ENCODE measurements at places on chromosomes 16 and 17. TPM values are rescaled to one million over a fixed set of nuclear protein-coding genes. Genes with fewer than 3 reads are reported as not detected.

- H3K27me3 ChIP-seq, result peaks cover 8% of the 10 kb centered on the region
- no peak overlapping the region for H3K4me3 ChIP-seq
- H3K27ac ChIP-seq, result no peak overlapping the region
- no peak for DNase-seq
These were observed 17.5 kb downstream of the COQ7 start for GRCh38 chr16:19084879-19085278.

KRTAP9-8 gene
- not detected for total RNA-seq

DNA sequence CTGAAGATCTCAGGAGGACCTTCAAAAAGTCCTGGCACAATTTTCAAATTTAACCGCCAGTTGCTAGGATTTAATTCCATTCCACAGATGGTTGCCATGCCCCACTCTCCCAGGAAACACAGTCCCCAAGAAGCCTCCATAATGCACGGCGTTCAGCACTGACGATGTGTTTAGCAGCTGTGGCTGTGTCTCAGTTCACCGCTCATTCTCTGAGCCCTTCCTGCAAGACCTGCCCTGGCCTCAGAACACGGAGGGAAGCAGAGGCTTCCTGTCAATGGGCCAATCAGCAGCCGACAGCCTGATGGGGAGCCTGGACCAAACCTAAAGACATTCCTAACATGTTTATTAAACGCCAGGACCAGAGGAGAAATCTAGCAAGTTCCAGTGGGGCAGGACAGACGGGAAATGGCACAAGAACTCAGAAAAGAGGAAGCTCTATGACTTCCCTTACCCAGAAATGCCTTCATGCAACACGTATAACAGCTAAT lies 4.9 kb downstream of the MYLK3 start:
- no peak overlapping the region for H3K4me3 ChIP-seq
- peaks cover 4% of the 10 kb centered on the region for H3K4me1 ChIP-seq
- H3K27me3 ChIP-seq, result no peaks in the 10 kb centered on the region
- no peak overlapping the region for H3K27ac ChIP-seq

DNA sequence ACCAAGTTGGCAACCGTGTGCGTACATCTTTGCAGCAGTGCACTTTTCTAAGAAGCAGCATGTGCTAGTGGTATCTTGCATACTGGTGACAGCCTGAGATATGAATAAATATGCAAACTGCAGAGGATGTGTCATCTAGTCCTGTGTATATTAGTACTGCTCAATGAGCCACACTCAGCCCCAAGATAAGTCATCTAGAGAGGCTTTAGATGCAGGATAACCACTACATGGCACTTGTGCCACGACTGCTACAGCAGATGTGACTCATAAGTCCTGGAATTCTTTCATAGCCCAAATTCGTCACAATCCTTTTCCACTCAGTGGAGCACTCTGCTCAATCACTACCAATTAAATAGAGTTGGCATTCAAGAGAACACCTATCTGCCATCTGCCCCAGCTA lies 171.5 kb downstream of the AXIN2 start:
- H3K4me3 ChIP-seq, result no peak overlapping the region
- H3K27ac ChIP-seq, result no peak overlapping the region
- peaks cover 2% of the 10 kb centered on the region for H3K27me3 ChIP-seq
- H3K36me3 ChIP-seq, result no peaks in the 10 kb centered on the region

DNA sequence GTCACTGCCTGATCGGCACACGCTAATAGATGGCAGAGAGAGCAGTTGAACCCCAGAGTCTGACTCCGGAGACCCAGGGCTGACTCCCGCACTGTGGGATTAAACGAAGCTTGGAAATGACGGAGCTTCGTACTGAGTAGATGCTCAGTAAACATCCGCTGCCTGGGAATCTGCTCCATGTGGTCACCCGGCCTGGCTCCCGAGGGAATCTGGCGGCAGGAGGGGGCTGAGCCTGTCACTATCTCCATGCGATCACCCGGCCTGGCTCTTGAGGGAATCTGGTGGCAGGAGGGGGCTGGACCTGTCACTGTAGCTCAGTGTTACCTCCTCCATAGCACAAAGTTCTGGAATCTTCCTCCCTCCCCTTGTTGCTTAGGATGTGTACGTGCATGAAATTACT lies 139.7 kb upstream of the CIBAR2 start:
- peaks cover 2% of the 10 kb centered on the region for H3K27me3 ChIP-seq
- no peak overlapping the region for H3K27ac ChIP-seq
- no peak overlapping the region for H3K4me3 ChIP-seq

DNA sequence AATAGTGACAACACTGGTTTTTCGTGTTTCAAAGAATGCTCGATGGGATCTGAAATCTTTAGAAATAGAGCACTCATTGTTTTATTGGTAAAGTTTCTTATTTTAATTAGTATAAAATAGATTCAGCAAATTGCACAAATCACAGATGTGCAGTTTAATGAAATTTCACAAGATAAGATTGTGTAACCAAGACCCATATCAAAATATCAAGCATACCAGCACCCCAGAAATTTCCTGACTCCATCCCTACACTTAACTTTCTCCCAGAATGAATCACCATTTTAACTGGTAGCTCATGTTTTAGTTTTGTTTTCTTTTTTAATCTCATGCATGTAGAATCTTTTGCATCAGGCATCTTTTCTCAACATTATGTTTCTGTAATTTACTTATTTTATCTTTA lies 185.9 kb downstream of the KCNJ2 start:
- no peaks in the 10 kb centered on the region for H3K4me1 ChIP-seq
- H3K4me3 ChIP-seq, result no peak overlapping the region
- H3K36me3 ChIP-seq, result no peaks in the 10 kb centered on the region

DNA sequence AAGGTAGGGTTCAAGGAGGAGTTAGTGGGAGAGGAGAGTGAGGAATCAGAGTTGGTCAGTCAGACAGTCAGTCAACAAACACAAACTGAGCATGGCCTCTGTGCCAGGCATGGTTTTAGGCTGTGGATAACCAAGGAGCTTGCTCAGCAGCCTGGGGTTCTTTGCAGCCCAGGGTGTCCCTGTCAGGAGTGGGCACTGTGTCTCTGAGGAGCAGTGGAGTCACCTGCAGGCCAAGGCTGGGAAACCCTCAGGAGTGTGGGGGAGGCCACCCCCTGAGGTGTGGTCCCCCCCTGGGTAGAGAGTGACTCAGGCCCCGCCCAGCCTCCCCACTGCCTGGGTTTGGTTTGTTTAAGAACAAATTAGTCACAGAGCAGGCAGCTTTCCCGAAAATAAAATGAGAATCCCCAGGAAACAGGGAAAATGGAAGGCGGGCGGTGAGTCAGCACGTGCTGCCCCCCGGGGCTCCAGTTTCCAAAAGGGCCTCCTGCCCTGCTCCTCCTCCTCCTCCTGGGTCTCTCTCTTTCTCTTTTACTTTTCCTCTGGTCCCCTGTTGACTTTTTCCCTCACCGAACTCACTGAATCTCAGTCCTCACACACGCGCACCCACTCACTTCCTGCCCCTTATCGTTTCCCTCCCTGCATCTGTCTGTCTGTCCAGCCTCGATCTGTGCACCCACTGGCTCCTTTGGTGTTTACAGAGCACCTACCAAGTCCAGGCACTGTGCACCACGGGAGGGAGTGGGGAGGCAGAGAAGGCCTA lies 44.3 kb downstream of the SOCS3 start:
- H3K4me1 ChIP-seq, result peaks cover 49% of the 10 kb centered on the region
- peak overlapping the region; percentile 87 for H3K27ac ChIP-seq
- H3K36me3 ChIP-seq, result no peaks in the 10 kb centered on the region
- peak overlapping the region; percentile 32 for H3K4me3 ChIP-seq

DNA sequence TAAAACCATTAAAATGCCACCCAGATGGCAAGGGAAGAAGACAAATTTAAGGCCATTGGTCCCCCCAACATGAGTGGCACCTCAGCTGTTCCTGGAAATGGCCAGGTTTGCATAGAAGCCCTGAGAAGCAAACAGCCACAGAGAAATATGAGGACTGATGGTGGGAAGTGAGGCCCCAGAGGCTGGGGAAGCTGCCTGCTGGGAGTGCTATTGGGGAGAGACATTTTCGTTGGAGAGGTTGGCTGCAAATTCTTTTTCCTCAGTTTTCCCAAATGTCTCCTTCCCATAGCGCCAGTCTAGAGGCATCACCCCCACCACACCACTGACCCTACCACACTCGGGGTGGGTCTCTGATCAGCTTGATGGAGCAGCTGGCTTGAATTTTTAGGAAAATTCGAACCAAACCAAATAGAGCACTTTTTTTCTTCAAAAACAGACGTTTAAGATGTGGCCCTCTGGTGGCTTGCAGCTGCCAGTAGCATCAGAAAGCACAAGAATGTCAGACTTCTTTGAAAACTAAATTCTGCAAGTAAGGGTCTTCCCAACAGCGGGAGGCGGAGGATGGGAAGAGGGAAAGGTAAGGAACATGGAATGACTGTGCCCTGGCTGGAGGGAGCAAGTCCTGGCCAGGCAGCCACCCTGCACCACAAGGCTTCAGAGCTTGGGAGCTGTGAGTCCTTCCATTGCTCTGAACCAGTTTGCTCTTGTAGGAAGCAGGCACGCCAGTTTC lies 13.2 kb upstream of the SLC12A3 start:
- no peak for DNase-seq
- H3K4me3 ChIP-seq, result no peak overlapping the region
- H3K27ac ChIP-seq, result no peak overlapping the region
- H3K27me3 ChIP-seq, result no peaks in the 10 kb centered on the region
- peaks cover 4% of the 10 kb centered on the region for H3K36me3 ChIP-seq

ABAT gene
- total RNA-seq, result 10.0 TPM

Data from activated CD4-positive, alpha-beta memory T cell treated with anti-CD3 and anti-CD28 coated beads for 36 hours (primary cell).